ENCODE measurements at places on chromosomes 6 and 20.

DNA sequence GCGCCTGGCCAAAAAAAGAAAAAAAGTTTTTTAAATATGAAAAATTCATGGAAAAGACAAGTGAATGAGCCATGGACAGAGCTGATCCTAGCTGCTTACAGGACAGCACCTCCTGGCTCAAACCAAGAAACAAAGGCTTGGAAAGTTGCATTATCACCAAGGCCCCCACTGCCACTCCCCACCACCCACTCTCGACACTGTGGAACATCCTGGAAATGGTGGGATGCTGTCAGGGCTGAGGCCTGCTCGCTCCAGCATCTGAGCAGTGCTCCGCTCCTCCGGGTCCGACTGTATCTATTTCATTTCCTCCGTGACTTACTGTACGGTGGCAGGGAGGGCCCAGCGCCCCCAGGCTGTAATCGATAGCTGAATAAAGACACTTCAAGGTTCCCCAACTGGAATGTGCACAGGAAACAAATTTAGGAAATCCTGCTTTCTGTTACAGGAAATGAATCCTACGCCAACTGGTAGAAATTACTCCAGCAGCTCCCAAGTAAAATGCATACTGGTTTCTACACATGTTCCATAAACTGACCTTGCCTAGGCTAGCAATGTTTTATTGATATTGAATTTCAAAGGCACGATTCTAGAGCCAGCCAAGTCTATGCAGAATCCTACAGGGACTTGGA, 109.5 kb upstream of the NFATC2 start:
- DNase-seq = no peak

DNA sequence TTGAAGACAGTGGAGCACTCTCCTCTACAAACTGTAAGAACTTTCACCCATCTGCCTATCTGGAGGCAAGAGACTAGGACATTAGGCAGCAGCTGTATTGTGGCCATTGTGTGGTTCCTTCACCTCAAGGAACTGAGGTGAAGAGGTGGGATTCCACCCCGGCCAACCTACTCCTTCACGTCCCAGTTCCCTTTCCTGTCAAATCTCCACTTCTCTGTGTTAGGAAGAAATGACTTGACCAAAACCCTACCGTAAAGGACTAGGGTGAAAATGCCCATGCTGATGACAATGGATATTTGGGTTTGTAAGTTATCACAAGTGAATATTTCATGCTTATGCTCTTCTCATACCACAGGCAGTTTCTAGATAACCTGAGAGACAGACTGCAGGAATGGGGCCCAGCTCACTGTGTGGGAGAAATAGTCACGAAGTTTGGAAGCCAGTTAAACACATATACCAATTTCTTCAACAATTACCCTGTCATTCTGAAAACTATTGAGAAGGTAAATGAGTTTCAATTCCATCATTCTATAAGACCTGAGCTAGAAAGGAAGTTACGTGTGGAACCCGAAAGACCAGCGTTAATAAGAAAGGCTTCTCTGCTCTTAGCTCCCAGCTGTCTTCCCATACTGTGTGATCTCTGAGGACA, 86.6 kb downstream of the ECT2L start:
- DNase-seq = no peak

- no peak for DNase-seq
Measured at GRCh38 chr20:40632346-40632976, 56.6 kb downstream of the MAFB start.

GRCh38 chr6:157669747-157670216, 153.3 kb upstream of the SNX9 start:
- no peak for DNase-seq

DNA sequence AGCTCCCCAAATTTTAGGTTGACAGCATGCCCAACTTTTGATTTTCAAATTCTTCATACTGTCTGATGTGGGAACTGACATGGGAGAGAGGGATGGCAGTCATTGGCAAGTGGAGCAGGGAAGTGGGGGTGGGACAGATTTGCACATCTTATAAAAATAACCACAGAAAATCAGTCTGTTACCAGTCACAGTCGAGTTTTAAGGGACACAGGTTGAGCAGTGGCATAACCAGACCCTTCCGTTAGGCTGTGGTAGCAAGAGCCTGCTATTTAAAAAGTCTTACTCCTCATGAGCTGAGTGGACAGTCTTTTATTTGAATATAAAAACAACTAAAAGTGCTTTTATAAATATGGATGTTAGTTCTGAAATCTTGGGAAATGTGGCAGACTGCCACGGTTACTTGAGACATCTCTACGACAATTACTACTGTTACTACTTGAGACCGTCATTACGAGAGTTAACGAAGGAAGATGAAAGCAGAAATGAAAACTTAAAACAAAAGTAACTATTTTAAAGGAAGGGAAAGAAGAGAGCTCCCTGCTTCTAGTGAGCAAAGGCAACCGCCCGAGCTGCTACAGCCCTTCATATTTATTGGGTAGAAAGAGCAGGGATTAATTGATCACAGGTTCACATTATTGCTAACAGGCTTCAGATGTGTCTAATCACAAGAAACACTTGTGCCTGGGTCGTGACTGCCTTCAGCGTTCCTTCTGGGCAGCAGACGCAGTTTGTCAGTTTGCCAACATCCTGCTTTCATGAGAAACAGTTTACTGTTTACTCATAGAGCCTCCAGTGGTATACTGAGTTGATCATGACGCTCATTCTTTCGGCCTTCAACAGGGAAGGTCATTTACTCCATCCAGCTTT, 71.3 kb downstream of the EFHC1 start:
- peak; percentile 29 for DNase-seq

DNA sequence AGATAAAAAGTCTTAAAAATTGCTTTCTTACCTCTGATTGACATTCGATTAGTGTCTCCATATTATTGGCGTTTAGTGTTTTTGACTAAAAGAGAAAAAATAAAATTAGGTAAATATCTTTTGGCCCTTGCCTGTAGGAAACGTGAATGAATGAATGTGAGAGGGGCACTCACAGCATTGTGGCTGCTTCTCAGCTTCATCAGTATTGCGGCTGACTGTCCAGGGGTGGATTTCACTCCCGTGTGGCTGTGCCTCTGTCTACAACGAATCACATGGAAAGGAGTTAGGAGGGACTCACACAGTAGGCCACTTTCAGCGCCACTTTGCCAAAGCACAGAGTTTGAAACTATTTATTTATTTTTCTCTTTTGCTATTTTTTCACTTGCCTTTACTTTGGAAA, 844 bp downstream of the TAGAP start:
- no peak for DNase-seq

GRCh38 chr6:139851206-139851605, 476.8 kb upstream of the CITED2 start:
- no peak for DNase-seq

DNA sequence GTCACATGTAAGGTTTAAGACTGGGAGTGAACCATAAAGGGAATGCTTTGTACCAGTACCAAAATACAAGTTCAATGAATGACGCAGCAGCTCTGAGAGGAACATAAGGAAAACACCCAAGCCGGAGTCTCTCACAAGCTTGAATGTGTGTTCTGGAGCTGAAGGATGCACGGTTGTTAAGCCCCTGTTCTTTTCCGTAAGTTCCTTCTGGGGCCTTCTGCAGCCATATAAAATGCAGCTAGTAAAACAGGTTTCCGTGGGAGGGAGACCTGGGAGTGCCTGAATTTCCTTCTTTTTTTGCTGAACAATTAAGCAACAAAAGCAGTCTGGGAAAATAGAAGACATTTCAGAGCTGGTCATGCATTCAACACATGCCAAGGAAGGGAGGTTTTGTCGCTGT, 73.2 kb upstream of the JAG1 start:
- no peak for DNase-seq

GRCh38 chr20:1164871-1165270, 19.9 kb downstream of the TMEM74B start:
- no peak for DNase-seq

Data from memory B cell (primary cell).